CD4-positive, alpha-beta T cell treated with Interleukin-4 for 1 hour (primary cell): ENCODE measurements at places on chromosomes 16 and 17.

GRCh38 chr16:87052506-87052905 is 264.7 kb downstream of the C16orf95 start:
- DNase-seq: no peak

GRCh38 chr17:55585629-55586028 is 74.4 kb upstream of the SMIM36 start:
- peak; percentile 9 for DNase-seq

- DNase-seq: no peak
Measured at GRCh38 chr17:80109066-80109660, 7.8 kb downstream of the GAA start.

DNA sequence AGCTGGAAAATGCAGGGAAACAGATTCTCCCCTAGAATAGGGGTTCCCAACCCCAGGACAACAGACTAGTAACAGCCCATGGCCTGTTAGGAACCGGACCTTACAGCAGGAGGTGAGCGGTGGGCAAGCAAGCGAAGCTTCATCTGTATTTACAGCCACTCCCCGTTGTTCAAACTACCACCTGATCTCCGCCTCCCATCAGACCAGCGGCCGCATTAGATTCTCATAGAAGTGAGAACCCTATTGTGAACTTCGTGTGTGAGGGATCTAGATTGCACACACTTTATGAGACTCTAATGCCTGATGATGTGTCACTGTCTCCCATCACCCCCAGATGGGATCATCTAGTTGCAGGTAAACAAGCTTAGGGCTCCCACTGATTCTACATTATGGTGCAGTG is 3.5 kb downstream of the CD300LB start:
- no peak for DNase-seq

DNA sequence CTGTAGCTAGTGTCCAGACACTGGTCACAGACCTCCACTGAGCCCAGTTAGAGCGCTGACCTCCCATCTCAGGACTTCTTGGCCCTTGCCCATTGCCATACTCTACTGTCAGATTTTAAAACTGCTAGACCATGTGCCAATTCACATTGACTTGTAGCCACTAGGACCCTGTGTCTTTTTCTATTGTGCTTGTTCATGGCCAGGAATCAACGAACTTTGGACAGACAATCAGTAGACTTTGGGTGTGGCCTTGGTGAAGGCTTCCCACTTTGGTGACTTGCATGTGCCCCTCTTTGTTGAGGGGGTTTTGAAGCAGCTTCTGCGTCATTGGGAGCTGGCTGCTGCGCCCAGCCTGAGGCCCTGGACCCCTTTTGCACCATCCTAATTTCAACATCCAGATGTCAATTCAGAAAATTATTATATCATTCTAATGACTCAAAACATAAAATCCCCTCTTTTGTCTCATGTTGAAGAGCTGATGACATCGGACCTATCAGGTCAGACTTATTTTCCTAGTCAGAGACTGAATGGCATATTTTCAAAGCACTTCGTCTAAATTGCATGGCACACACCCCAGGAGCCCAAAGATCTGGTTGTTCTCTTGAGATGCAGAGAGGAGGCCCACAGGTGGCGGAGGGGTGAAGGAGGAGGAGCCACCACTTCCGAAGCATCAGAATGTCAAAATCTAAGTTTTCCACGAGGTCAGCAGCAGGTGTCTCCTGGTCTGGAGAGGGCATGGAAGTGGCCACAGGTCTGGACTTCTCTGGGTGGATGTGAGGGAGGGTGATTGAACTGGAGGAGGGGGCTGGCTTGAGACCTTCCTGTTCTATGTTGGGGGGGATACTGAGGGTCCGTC is 93.4 kb upstream of the CBX4 start:
- DNase-seq: no peak
